ENCODE measurements at places on chromosomes 6 and 20.
A peak's percentile ranks its signal among the peaks of the same experiment; 100 is the strongest.

DNA sequence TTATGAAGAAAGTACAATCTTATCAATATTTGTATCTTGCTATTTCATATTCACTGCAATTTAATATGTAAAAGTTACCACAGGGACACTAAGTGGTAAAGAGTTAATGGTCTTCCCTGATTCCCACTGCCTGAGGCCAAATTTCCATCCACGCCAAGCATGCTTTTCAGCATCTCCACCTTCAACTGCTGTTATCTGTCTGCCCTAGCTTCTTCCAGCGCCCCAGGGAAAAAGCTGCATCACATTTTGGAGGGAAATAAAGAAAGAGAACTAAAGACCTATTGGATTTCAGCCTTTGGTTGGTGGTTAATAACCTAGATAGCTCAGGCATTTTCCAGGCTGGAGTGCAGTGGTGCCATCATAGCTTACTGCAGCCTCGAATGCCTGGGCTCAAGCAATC lies 61.3 kb upstream of the NKX2-2 start:
- no peak for DNase-seq

- no peak for DNase-seq
Measured at GRCh38 chr20:19253916-19254820, 41.7 kb downstream of the SLC24A3 start.

DNA sequence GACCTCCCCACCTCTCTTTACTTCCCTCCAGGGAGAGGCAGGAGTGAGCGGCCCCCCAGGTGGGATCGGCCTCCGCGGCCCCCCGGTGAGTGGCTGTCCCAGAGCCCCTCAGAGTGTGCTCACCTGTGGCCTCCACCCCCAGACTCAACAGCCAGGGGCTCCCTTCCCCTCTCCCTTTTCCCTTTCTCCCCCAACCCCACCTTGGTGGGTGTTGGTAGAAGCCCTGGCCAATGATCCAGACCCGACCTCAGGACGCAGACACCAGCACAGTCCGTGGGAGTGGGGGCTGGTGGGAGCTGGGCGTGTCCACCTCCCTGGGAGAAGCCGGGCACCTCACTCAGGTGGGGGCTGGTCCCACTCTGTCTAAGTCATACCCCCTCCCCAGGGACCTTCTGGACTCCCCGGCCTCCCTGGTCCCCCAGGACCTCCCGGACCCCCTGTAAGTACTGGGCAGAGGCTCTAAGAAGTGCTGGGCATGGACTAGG lies 4.9 kb downstream of the COL9A3 start:
- DNase-seq = no peak

GRCh38 chr20:33445881-33446625 lies 2.5 kb upstream of the SNTA1 start:
- DNase-seq = no peak

DNA sequence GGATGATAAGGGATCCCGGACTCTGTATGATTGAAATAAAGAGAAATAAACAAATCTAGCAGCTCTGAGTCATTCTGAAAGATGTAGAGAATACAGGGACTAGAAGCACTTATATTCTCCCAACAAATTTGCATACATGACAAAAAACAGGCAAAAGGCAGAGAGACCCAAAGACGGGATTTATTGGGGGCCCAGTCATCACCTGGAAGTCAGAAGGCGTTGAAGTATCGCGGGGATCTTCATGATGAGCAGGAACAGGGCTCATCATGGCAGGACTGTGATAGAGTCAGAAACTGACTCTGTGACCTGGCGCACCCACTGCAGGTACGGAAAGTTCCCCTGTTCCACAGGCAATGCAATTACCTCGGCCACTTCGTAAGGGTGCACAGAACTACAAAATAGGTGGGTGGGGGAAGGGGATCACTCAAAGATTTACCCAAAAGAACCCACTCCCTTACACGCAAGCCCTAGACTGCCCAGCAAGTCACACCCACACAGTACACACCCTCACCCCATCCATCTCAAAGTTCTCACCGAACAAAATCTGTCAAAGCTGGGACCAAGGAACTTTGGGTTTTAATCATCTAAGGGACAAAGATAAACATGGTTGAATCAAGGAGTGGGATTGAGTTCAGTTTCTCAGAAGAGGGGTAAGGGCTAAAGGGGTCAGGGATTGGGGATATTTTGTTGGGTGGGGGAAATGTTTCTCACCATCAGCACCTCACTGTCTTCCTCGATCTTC lies 1.4 kb downstream of the CUTA start:
- no peak for DNase-seq

- no peak for DNase-seq
Measured at GRCh38 chr20:9172851-9173250, 104.0 kb downstream of the PLCB4 start.

DNA sequence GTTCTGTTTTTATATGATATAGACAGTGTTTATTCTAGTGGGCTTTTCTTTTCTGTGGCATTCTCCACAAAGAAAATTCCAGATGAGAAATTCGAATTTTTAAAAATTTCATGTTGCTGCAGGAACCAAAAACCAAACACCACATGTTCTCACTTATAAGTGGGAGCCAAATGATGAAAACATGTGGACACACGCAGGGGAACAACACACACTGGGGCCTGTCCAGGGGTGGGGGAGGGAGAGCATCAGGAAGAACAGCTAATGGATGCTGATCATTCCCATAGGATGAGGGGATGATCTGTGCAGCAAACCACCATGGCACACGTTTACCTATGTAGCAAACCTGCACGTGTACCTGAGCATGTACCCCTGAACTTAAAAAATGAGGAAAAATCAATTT lies 499.0 kb upstream of the SLC35B3 start:
- no peak for DNase-seq

DNA sequence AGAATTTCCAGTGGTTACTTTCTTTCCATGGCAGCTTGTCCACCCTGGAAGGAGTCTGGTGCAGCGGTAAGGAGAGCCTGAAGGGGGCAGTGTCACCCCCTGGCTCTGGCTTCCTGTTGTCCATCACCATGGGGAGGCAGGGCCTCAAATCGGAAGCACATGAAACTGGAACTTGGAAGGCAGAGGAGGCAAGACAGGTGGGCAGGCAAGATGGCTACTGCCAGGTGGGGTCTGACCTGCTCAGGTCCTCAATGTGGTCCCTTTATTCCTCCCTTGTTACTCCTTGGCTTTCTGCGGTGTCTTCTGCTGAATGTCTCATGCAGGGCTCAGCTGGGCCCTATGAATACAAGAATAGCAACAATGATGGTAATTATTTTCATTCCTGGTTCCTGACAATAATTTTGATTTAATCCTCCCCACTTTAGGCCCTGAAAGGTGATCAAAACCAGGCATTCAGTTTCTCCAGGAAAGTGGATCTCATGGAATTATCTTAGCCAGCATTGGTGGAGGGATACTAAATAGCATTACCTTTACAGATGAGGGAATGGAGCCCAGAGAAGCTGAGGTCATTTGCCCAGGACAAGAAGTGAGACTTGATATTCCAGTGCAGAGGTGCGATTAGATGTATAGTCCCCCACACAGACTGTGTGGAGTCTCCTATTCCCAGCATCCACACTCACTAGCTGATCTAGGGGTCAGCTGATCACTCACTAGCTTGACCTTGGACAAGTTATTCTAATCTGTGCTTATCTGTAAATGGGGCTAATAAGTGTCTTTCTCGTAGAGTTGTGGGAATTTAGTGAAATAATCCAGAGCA lies 17.6 kb upstream of the SNAI1 start:
- no peak for DNase-seq

DNA sequence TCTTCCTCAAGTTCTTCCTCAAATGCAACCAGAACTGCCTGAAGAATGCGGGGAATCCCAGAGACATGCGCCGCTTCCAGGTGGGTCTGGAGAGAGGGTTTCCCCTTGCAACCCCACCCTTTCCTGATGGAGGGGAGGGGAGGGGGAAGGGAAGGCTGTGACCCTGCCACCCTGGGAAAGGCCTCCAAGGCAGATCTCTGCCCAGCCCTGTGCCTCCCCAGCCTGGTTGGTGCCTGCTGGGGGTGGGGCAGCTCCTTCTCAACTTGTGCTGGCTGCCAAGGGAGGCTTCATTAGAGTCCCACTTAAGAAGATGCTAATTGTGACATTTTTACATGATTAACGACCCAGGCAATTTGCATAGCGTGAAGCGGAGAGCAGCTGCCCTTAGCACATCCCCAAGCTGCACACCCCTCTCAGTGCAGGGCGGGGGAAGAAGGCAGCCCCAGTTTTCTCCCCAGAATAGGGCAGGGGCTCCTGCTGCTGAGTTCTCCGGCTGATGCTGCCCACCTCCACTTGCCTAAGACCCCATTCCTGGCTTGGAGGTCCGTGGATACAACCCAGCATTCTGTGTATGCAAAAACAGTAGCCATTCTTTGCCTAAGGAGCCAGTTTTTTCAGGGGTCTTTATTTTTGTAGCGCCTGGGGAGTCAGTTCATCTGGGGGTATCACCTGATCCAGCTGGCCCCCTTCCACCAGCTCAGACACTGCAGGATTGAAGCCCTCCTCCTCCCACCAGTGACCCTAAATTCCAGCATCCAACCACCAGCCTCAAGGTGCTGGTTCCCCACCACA lies 51.7 kb downstream of the CPXM1 start:
- no peak for DNase-seq

DNA sequence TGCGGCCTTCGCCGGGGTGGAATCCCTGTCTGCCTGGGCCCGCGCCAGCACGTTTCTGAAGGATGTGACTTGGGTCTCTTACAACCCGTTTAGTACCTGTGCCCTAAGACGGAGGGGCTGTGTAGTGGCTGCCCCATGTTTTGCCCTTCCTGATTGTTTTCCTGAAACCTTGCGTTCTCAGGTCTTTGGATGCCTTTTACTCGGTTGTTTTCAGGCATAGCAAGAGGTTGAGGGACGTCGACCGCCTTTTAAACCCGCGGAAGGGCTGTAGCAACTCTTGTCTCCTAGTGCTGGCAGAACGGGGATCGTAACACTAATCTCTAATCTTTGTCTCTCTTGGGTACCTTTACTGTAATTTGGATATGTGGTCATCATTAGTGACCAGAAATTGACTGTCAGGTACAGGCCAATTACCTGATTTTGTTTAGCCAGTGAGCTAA lies 706 bp upstream of the NANP start:
- no peak for DNase-seq

DNA sequence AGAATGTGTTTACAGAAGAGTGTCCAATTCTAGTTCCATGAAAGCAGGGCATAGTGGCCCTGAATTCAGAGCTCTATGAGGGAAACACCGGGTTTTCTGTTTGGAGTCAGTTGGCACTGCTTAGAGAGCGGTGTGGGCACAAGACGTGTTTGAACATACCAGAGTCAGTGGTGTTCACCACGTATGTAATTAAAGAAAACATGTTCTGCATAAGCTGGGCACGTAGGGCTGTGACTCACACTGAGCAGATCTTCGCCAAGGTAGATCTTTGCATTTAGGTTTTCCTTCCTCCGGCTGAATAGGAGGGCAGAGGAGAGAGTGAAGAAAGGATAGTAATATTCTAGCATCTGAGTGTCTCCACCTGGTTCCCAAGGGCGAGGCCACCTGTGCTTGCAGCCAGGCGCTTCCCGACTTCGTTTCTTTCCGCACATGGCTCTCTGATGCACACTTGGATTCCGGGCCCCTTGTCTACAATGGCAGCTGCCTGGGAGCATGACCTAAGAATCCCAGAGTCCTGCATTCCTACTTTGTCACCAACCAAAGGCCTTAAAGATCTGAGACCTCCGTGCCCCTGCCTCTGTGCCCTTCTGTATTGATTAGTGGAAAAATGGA lies 136.2 kb downstream of the ERMARD start:
- no peak for DNase-seq

GRCh38 chr6:54629131-54629530 lies 217.4 kb upstream of the FAM83B start:
- no peak for DNase-seq

DNA sequence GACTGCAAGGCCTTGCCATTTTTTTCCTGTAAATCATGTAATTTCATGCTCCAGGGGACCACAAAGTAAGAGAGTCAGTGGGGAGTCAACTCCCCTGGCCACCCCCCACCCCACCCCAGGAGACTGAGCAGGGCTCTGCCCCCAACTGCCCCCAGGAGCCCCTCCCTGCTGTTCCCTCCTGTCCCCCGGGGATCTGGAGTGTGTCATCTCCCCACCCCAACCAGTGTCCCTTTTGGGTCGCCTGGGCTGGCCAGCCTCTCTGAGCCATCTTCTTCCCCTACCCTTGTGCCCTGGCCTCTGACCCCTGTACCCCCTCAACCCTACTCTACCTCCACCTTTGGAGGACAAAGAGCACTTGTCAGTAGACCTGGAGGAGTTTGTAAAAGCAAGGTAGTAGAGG lies 29.4 kb downstream of the FOXP4 start:
- DNase-seq = no peak

- no peak for DNase-seq
Measured at GRCh38 chr6:109069746-109070145, 24.9 kb downstream of the SESN1 start.

GRCh38 chr20:36462440-36463211 lies 78.7 kb upstream of the MYL9 start:
- no peak for DNase-seq

- no peak for DNase-seq
Measured at GRCh38 chr20:2144850-2145249, 43.2 kb downstream of the STK35 start.

- no peak for DNase-seq
Measured at GRCh38 chr6:42378125-42378524, 73.6 kb downstream of the TRERF1 start.

GRCh38 chr6:90369024-90369519 lies 72.4 kb upstream of the BACH2 start:
- DNase-seq = no peak

- peak; percentile 54 for DNase-seq
Measured at GRCh38 chr20:62824476-62825332, 7.9 kb downstream of the COL9A3 start.

GRCh38 chr6:53873922-53874321 lies 79.1 kb downstream of the LRRC1 start:
- no peak for DNase-seq

GRCh38 chr20:63434599-63435378 lies 37.7 kb downstream of the KCNQ2 start:
- DNase-seq = peak; percentile 44

GRCh38 chr20:46629341-46629740 lies 21.9 kb downstream of the SLC13A3 start:
- no peak for DNase-seq

DNA sequence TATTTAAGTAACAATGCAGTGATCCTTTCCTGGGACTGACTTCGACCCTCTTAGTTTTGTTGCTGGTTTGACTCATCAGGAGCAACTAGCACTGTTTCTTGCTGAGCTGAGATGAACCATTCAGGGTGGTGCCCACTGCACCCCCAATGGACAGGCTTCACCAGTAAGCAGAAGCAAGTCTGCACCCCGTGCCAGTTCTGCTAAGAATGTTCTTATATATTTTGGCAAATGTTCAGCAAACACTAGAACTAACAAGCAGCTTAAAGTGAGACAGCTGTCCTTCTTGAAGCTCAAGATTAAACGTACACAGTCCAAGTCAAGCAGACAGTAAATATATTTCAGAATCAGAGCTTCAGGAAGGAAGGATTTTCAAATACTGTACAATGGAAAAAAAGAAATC lies 561.3 kb upstream of the CDH4 start:
- no peak for DNase-seq

- no peak for DNase-seq
Measured at GRCh38 chr6:128963561-128963960, 80.6 kb downstream of the LAMA2 start.

Data from T-helper 22 cell (primary cell).